Articular chondrocyte of knee joint (primary cell): ENCODE measurements at places on chromosomes 12 and 14. TPM values are rescaled to one million over a fixed set of nuclear protein-coding genes. Genes with fewer than 3 reads are reported as not detected.

The B4GALNT1 gene
- total RNA-seq: 1.0 and 2.9 TPM in 2 replicates

The RHOJ gene
- 4.3 TPM in 2 replicates for total RNA-seq

The RFX4 gene
- not detected in 2 replicates for total RNA-seq

The TNFRSF1A gene
- 327 and 342 TPM in 2 replicates for total RNA-seq

The DACT1 gene
- total RNA-seq: 4.1 and 6.7 TPM in 2 replicates

The PLXNC1 gene
- 6.8 and 9.4 TPM in 2 replicates for total RNA-seq

The CLEC4C gene
- not detected in 2 replicates for total RNA-seq

The BATF gene
- total RNA-seq: 0.65 and 0.78 TPM in 2 replicates

The IL22 gene
- total RNA-seq: not detected in 2 replicates

The IL31 gene
- total RNA-seq: not detected in 2 replicates

The KRT78 gene
- not detected in 2 replicates for total RNA-seq

The PLBD1 gene
- total RNA-seq: 14.6 and 18.7 TPM in 2 replicates

The SOX5 gene
- 72.3 and 86.2 TPM in 2 replicates for total RNA-seq

The PAWR gene
- total RNA-seq: 11.4 and 20.8 TPM in 2 replicates

The GPR68 gene
- 8.0 and 13.2 TPM in 2 replicates for total RNA-seq

The RIN3 gene
- 9.7 and 13.3 TPM in 2 replicates for total RNA-seq

The VPS29 gene
- total RNA-seq: 78.4 and 92.4 TPM in 2 replicates

The LAG3 gene
- 0.54 and 1.0 TPM in 2 replicates for total RNA-seq

The SPTB gene
- 0.11 and 0.13 TPM in 2 replicates for total RNA-seq

The PMEL gene
- 0.32 and 0.39 TPM in 2 replicates for total RNA-seq

The C3AR1 gene
- total RNA-seq: 0.13 and 0.43 TPM in 2 replicates

The HIP1R gene
- total RNA-seq: 12.2 and 14.5 TPM in 2 replicates

The KCNH3 gene
- under 0.01 TPM in 2 replicates for total RNA-seq

The MEG3 gene
- total RNA-seq: 400 and 501 TPM in 2 replicates

The NEDD1 gene
- 29.4 and 35.8 TPM in 2 replicates for total RNA-seq

The PLEKHG7 gene
- total RNA-seq: not detected in 2 replicates

The TRPV4 gene
- total RNA-seq: 4.8 and 5.1 TPM in 2 replicates

The KRT86 gene
- 0.54 and 2.0 TPM in 2 replicates for total RNA-seq

The ISM2 gene
- total RNA-seq: 0.13 and 0.22 TPM in 2 replicates

The SYCP3 gene
- total RNA-seq: 0.11 and 0.52 TPM in 2 replicates

The TMEM132C gene
- total RNA-seq: not detected in 2 replicates

The STYX gene
- 35.7 and 36.7 TPM in 2 replicates for total RNA-seq

The SCN8A gene
- 41.7 and 42.1 TPM in 2 replicates for total RNA-seq

The USP44 gene
- 0.22 and 0.78 TPM in 2 replicates for total RNA-seq

The NPAS3 gene
- 0.43 and 0.78 TPM in 2 replicates for total RNA-seq

The NXPH4 gene
- total RNA-seq: 4.3 and 5.2 TPM in 2 replicates

The PPP1CC gene
- total RNA-seq: 114 and 128 TPM in 2 replicates

The TAS2R7 gene
- total RNA-seq: 0.22 TPM in 1 of 2 replicates, not detected in the other

The TSPAN11 gene
- 6.7 and 11.1 TPM in 2 replicates for total RNA-seq

The CCDC175 gene
- not detected in 2 replicates for total RNA-seq
